ENCODE measurements at places on chromosomes 13 and 19.

DNA sequence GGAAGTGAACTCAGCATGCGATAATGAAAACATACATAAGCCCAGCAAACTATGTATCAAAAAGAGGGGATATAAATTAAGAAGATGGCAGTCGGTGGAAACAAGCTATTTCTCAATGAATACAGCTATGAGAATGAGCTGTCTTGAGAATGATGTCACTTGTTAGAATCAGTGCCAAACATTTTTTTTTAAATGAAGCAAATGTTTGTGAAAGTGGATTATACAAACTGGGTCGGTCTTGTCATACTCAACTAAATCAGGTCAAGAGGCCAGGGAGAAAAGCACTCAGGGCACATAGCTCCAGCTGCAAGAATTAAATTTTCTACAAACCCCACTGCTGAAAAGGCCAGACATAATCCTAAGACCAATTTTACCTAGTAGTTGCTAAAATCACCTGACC, 1048.4 kb downstream of the SLITRK1 start:
- no peak for DNase-seq

DNA sequence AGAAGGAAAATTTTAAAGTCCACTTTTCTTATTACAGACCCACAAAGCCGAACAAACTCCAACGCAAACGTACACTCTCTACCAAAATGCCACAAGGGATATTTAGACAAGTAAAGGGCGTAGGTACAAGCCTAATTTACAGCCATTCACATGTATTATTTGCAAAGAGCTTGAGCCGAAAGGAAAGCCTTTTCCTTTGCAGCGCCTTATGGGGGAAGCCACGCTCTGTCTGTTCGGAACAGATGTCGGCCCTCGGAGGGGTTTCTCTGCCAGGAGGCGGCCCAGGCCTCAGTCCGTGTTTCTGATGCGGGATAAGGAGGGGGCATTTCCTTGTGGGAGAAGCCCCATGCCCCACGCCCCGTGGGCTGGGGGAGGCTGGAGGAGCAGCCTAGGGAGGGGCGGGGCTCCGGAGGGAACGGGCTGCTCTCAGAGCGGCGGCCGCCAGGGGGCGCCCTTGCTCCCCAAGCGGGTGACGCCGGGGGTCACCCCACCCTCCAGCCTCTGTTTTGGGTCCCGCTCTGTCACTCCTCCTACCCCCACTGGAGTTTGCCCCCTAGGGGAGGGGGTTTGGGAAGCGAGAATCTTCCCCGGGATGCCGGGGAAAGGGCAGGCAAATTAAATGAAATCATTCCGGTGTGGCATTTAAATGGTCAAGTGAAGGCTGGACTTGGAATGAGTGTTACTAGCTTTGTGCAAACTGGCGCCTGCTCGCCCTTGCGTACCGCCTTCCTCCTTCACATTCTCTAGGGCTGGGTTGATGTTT, 2.9 kb downstream of the HTR2A start:
- DNase-seq = no peak

GRCh38 chr13:65866138-65866537, 1364.0 kb downstream of the PCDH9 start:
- no peak for DNase-seq

- DNase-seq = no peak
Measured at GRCh38 chr19:12797141-12797587, 4.4 kb downstream of the PRDX2 start.

DNA sequence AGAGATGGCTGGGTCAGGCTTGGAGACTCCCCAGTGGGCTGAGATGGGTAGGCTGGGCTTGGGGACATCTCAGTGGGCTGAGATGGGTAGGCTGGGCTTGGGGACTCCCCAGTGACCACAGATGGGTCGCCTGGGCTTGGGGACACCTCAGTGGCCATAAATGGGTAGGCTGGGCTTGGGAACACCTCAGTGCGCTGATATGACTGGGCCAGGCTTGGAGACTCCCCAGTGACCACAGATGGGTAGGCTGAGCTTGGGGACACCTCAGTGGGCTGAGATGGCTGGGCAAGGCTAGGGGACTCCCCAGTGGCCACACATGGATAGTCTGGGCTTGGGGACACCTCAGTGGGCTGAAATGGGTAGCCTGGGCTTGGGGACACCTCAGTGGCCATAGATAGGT, 12.8 kb downstream of the IQCN start:
- no peak for DNase-seq

GRCh38 chr13:84255226-84255797, 373.0 kb upstream of the SLITRK1 start:
- no peak for DNase-seq

- no peak for DNase-seq
Measured at GRCh38 chr19:35204799-35205732, 23.5 kb downstream of the FAM187B start.

DNA sequence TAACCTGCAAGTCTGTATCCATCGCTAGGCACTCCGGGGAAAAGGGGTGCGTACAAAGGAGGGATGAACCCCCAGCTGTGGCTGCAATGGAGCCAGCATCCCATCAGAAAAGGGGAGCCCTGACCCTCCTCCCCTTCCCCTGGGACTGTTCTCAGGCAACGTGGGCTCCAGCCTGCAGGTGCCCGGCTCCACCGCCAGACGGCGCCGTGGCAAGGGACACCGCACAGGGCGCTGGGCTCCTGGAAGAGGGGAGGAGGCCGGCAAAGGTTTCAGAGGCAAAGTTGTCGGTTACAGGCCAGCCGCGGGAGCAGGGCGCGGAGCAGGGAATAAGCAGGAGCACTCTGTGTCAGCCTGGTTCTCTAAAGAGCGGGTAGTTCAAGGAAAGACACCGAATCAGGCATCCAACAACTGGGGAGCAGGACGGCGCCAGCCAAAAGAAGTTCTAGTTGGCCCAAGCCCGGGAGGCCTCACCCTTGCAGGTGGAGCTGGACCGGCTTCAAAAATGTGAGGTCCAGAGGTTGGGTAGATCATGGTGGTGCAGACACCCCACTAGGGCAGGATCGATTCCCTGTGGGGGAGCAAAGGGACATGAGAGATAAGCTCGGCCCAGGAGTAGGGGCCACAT, 53.0 kb upstream of the ATP12A start:
- no peak for DNase-seq

- DNase-seq = no peak
Measured at GRCh38 chr13:30276178-30276577, 31.2 kb downstream of the KATNAL1 start.

DNA sequence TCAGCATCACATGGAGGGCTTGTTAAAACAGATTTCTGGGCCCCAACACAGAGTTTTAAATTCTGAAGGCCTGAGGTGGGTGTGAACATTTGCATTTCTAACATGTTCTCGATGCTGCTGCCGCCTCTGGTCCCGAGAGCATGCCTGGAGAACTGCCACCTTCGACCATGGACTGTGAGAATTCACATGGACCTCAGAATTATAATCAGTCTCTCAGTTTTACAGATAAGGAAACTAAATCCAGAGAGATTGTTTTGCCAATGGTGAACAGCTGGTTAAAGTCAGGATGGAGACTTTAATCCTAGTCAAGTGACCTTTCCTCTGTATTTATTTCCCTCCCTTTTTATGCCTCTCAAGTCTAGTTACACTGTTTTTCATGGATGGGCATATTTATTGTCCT, 14.7 kb downstream of the ALOX5AP start:
- no peak for DNase-seq

DNA sequence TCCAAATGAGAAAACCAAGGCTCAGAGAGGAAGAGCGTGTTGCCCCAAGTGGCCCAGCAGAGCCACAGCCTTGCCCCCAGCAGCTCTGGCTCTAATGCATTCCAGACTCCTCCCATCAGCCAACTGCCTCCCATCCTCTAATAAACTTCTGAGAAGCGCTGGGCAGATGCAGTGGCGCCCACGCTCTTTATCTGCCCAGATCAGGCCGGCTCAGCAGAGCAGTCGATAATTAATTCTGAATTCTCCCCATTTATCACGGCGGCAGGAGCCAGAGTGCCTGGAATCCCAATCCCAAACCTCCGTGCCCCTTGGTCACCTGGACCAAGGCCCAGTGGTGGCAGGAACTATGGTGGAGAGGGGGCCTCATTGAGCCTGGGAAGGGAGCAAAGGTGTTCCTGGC, 13.9 kb downstream of the TINCR start:
- DNase-seq = no peak

DNA sequence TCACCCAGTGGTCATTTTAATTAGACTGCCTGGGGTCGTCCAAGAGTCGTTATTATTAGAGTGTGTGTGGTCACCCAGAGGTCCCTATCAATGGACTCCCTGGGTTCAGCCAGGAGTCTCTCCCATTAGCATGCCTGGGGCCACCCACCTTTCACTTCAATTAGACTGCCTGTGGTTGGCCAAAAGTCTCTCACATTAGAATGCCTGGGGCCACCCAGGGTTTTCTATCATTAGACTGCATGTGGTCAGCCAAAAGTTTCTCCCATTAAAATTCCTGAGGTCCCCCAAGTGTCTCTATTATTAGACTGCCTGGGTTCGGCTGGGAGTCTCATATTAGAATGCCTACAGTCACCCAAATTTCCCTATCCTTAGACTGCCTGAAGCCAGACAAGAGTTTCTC, 1472.6 kb downstream of the UQCRFS1 start:
- DNase-seq = no peak

- DNase-seq = no peak
Measured at GRCh38 chr13:27383104-27383921, 41.1 kb upstream of the GTF3A start.

DNA sequence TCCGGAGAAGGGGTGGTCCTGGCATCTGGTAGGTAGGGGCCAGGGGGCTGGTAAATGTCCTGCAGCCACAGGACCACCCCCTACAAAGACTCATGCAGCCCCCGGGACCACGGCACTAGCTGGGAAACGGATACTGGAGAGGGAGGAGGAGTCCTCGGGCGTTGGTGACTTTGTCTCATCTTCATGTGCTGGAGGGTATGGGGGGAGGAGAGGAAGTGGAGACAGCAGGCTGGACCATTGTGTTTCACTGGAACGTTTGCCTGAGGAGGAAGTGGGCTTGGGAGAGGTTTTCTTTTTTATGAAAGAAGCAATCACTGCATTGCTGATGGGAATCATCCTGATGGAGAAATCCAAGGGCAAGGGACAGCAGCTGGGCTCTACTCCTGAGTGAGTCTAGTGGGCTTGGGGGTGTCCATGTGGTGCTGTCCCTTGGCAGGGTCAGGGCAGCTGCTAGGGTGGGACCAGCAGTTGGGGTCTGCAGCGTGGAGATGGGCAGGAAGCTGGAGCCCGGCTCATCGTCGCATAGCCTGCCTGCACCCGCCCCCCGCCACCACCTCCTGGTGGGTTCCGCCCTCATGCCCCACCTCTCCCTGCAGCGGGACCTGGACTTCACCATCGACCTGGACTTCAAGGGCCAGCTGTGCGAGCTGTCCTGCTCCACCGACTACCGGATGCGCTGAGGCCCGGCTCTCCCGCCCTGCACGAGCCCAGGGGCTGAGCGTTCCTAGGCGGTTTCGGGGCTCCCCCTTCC, 1.7 kb upstream of the ADM5 start:
- DNase-seq = no peak

- DNase-seq = no peak
Measured at GRCh38 chr19:2633693-2634075, 68.8 kb downstream of the GNG7 start.

- peak; percentile 91 for DNase-seq
Measured at GRCh38 chr19:48660852-48661710, 11.7 kb downstream of the NTN5 start.

DNA sequence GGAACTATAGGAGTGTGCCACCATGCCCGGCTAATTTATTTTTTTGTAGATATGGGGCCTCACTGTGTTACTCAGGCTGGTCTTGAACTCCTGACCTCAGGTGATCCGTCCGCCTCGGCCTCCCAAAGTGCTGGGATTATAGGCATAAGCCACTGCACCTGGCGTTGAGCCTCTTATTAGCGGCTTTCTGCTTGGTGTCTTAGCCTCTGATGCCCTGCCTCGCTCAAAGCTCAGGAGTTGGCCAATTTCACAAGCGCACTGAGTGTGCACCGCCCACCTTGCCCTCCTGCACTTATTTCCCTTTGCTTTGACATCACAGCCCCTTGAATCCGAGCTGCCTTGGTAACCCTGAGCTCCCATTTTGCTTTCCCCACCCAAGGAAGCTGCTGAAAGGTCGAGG, 10.1 kb downstream of the YIPF2 start:
- DNase-seq = no peak

- no peak for DNase-seq
Measured at GRCh38 chr13:113656831-113657671, 947 bp downstream of the ATP4B start.

GRCh38 chr19:19490214-19490968, 25.0 kb downstream of the TSSK6 start:
- peak; percentile 69 for DNase-seq

DNA sequence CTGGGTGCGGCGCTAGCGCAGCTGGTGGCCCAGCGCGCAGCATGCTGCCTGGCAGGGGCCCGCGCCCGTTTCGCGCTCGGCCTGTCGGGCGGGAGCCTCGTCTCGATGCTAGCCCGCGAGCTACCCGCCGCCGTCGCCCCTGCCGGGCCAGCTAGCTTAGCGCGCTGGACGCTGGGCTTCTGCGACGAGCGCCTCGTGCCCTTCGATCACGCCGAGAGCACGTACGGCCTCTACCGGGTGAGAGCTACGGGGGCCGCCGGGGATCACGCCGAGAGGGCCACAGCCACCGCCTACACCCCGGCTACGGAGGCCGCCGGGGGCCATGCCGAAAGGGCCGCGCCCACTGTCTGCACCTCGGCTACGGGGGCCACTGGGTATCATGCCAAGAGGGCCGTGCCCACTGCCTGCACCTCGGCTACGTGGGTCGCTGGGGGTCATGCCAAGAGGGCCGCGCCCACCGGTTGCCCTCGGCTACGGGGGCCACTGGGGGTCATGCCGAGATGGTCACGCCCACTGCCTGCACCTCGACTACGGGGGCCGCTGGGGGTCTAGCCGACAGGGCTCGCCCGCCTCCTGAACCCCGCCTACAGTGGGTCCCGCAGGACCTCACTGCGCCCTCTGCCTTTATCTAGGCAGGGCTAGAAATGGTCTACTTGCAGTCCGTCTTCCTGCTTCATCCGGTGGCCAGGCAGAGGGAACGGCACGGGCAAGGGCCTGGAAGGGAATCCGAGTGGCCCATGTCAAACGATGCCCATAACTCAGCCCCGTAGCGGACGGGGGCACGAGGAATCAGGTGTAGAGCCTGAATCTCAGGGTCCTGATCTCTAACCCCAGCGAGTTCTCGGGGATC, 500 bp downstream of the PGLS start:
- peak; percentile 23 for DNase-seq

DNA sequence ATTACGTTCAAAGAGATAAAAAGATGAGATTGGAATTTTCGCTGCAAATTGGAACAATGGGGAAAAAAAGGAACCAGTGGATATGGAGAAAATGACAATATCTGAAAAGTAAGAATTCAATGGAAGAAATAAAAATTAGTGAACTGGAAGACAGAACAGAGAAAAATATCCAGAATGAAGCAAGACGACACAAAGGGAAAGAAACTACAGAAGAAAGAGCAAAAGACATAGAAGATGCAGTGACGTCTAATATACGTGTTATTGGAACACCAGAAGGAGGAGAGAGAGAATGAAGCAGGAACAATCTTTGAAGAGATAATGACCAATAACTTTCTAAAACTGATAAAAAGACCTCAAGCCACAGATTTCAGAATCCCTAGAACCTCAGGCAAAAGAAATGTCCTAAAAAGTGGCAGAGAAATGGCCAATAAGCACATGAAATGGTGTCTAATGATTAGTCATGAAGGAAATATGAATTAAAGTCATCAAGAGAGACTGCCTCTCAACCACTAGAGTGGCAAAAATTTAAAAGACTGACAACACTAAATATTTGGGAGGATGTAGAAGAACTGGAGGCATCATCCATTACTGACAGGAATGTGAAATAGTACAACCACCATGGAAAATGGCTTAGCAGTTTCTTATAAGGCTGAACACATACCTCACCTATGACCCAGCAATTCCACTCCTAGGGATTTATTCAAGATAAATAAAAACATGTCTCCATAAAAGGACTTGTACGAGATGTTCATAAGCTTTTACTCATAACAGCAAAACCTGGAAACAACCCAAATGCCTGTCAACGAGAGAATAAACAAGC, 56.5 kb downstream of the GADD45B start:
- peak; percentile 78 for DNase-seq
